ENCODE measurements at places on chromosomes 7 and 10.

GRCh38 chr10:132192991-132193665 is 6.4 kb downstream of the DPYSL4 start:
- no peak for DNase-seq

DNA sequence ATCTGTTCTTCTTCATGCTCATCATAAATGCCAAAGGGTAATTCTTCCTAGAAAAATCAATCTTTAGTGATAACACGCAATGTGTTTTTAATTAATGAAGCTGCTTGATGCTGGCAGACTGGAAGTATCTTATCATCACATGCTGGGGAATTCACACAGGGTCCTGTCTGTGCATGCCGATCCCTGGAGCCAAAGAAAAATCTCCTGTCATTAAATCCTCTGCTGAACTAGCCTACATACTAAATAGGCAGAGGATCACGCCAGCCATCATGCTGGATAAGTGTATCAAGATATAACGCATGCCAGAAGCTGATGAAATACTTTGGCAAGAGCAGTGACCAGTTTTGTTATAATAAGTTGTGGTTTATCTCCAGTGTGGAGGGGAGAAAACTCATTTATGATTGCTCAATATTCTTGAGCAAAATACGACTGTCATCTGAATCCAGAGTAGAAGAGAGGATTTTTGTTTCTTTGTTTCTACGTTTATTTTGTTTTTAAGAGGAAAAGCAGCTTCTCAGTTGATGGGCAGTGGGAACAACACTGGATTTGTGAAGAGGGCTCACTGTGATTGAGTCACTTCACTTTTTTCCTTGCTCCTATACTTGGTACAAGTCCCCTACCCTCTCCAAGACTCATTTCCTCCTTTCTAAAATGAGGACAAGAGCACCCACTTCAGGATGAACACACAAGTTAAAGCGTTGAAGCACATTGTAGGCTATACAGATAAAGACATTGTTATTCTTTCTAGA is 649.1 kb downstream of the TNS3 start:
- DNase-seq, result no peak

- no peak for DNase-seq
Measured at GRCh38 chr10:126263006-126263676, 125.1 kb downstream of the ADAM12 start.

DNA sequence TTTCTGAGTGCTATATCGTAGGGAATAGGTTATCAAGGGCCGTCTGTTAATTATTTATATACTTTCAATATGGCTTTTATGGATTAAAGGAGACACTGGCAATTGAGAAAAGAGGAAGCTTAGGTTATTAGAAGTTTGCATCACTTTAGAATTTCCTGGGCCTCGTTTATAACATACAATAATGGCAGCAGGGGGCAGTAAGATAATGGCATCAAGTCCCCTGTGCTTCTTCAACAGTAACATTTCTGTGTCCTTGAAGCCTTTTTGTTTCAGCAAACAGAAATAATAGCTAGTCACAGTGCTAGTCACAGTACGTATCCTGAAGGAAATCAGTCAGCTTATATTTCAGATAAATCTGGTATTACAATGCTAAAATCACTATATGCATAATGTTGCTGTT is 41.9 kb downstream of the SPAM1 start:
- no peak for DNase-seq

- no peak for DNase-seq
Measured at GRCh38 chr7:118183428-118183785, 557 bp upstream of the LSM8 start.

- no peak for DNase-seq
Measured at GRCh38 chr10:12984165-12984747, 17.3 kb downstream of the CCDC3 start.

DNA sequence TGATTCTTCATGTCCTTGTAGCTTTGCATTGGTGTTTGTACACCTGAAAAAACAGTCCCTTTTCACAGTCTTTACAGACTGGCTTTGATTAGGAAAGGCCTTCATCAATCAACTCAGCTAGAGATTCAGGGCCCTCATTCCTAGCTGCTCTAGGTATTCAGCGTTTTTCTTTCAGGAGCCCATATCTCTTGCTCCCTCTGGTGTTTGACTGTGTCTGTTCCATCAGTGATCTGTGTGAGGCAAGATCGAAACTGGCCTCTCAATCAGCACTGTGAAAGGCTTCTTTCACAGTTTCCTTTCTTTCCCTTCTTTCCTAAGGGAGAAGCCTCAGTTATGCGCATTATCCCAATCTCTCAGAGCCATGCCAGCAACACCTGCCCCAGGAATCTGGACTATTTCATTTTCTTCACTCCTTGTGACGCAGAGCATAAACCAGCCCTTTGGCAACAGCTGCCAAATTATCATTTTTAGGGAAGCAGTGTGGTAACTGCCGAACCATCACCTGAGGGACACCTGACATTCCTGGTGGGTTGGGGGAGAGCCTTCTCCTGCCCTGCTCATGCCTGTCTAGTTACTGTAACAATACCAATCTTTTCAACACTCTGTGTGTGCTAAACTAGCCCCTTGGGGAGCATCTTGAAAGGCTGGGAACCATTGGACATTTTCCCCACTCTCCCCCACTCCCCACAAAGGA is 75.7 kb upstream of the CCDC71L start:
- no peak for DNase-seq

DNA sequence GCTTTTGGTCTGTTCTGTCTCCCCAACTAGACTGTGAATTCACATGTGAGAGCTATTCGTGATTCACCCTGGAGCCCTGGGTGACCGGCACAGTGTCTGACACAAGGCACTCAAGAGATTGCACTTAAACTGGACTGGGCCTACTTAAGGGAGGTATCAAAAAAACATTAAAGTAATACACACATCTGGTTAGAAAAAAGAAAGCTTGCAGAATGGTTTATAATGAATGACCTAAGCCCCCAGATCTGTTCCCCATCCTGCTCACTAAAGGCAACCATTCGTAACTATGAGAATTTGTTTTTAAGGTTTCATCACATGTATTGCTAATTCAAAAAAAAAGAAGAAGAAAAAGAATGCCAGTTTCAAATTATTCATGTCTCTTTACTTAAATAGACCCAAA is 74.5 kb downstream of the DGKI start:
- DNase-seq, result no peak

GRCh38 chr10:74227697-74228424 is 76.8 kb downstream of the ADK start:
- DNase-seq, result no peak

GRCh38 chr10:18737841-18738240 is 78.6 kb downstream of the ARL5B start:
- no peak for DNase-seq

- DNase-seq, result no peak
Measured at GRCh38 chr10:133388973-133389818, 4.8 kb upstream of the MTG1 start.

DNA sequence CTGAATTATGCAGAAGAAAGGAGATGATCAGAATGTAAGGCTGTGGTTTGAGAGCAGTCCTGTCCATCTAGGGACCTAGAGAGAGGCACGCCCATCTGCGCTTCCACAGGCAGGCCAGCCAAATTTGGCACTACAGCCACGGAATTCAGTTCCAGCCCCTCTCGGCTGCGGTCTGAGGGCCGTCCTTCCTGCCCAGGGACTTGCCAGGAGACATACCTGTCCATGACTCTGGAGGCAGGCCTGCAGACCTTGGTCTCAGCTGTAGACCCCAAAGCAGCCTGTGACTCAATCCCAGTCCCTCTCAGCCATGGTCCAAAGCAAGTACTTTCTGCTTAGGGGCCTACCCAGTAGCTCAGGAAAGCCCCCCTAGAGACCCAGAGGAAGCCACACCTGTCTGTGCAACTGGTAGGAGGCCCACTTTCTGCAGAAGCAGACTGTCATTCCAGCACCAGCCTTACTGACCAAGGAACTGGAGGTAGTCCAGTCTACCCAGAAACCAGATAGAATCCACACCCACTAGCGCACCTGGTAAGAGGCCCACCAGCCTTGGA is 720.9 kb downstream of the PARD3 start:
- no peak for DNase-seq
